ENCODE measurements at places on chromosomes 2 and 18. TPM values are rescaled to one million over a fixed set of nuclear protein-coding genes. Genes with fewer than 3 reads are reported as not detected.

FTCDNL1 gene
- 5.2 TPM for total RNA-seq

RALBP1 gene
- total RNA-seq: 82.2 TPM

BMP10 gene
- not detected for total RNA-seq

IAH1 gene
- 54.7 TPM for total RNA-seq

PRKAG3 gene
- not detected for total RNA-seq

CDH20 gene
- 0.66 TPM for total RNA-seq

MOB4 gene
- 34.2 TPM for total RNA-seq

CXCR4 gene
- total RNA-seq: 25.8 TPM

DCDC2C gene
- 0.33 TPM for total RNA-seq

THAP4 gene
- 35.3 TPM for total RNA-seq

ST8SIA3 gene
- total RNA-seq: not detected

PAX8 gene
- under 0.01 TPM for total RNA-seq

CIB4 gene
- total RNA-seq: not detected

IL36G gene
- total RNA-seq: not detected

DYNAP gene
- total RNA-seq: not detected

CIDEA gene
- 461 TPM for total RNA-seq

- no peak overlapping the region for H3K27ac ChIP-seq
- no peaks in the 10 kb centered on the region for H3K4me1 ChIP-seq
- H3K27me3 ChIP-seq: no peaks in the 10 kb centered on the region
- H3K4me3 ChIP-seq: no peak overlapping the region
These were observed 109.8 kb downstream of the ESCO1 start for GRCh38 chr18:21490748-21491147.

GRCh38 chr2:98269274-98269673, 77.0 kb upstream of the CNGA3 start:
- no peaks in the 10 kb centered on the region for H3K36me3 ChIP-seq
- H3K27me3 ChIP-seq: no peaks in the 10 kb centered on the region
- H3K4me3 ChIP-seq: no peak overlapping the region
- H3K4me1 ChIP-seq: no peaks in the 10 kb centered on the region

- H3K4me3 ChIP-seq: no peak overlapping the region
- H3K36me3 ChIP-seq: no peaks in the 10 kb centered on the region
- no peak for DNase-seq
- H3K27ac ChIP-seq: peak overlapping the region; percentile 92
- H3K4me1 ChIP-seq: peaks cover 2% of the 10 kb centered on the region
- H3K27me3 ChIP-seq: no peaks in the 10 kb centered on the region
These were observed 67.3 kb upstream of the PPP1CB start for GRCh38 chr2:28684142-28684858.

- no peak for DNase-seq
- H3K4me3 ChIP-seq: no peak overlapping the region
- H3K27ac ChIP-seq: no peak overlapping the region
- H3K27me3 ChIP-seq: no peaks in the 10 kb centered on the region
These were observed 106.6 kb upstream of the UPP2 start for GRCh38 chr2:157995117-157995516.

GRCh38 chr18:55983433-55983832, 395.4 kb upstream of the TCF4 start:
- no peaks in the 10 kb centered on the region for H3K27me3 ChIP-seq
- no peak overlapping the region for H3K27ac ChIP-seq
- no peaks in the 10 kb centered on the region for H3K36me3 ChIP-seq
- H3K4me3 ChIP-seq: no peak overlapping the region
- no peak for DNase-seq
- H3K4me1 ChIP-seq: no peaks in the 10 kb centered on the region

DNA sequence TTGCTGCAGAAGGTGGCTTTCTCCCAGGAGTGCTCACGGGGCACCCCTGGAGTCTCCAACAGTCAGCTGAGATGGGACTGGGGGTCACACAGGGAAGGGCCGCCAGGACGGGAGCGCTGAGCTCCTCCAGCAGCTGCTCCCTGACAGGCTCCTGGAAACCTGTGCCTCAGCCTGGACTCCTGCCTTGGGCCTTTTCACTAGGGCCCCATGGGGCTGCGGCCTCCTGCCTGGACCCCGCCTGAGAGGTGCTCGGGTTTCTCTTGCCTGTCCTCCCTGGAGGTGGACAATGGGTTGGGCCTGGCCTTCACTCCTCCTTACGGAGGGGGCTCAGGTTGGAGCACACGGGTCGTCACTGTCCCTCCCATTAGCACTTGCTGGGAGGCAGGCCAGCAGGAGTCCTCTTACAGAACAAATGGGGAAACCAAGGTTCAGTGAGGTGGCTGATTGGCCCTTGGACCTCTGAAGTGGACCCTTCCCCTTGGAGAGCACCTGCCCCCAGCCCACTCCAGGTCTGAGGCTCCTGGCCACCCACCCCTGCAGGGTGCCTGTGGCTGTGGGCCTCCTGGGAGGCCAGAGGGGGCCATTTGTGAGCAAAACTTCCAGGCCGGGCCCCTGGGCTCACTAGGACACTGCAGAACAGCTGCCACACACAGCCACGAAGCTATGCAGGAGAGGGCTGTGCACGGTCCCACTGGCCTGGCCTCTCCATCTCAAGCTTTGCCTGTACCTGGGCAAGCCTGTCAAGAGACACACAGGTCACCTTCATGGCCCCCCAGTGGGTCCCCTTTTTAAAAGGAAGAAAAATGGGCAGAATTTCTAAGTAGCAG, 57.1 kb upstream of the ODC1 start:
- H3K27me3 ChIP-seq: peaks cover 5% of the 10 kb centered on the region
- no peaks in the 10 kb centered on the region for H3K36me3 ChIP-seq
- H3K4me3 ChIP-seq: no peak overlapping the region
- no peaks in the 10 kb centered on the region for H3K4me1 ChIP-seq
- DNase-seq: peak; percentile 13

GRCh38 chr2:206158563-206159345, 490 bp downstream of the NDUFS1 start:
- H3K27me3 ChIP-seq: no peaks in the 10 kb centered on the region
- peak overlapping the region; percentile 90 for H3K27ac ChIP-seq
- no peaks in the 10 kb centered on the region for H3K36me3 ChIP-seq
- peak overlapping the region; percentile 61 for H3K4me3 ChIP-seq
- no peaks in the 10 kb centered on the region for H3K4me1 ChIP-seq

DNA sequence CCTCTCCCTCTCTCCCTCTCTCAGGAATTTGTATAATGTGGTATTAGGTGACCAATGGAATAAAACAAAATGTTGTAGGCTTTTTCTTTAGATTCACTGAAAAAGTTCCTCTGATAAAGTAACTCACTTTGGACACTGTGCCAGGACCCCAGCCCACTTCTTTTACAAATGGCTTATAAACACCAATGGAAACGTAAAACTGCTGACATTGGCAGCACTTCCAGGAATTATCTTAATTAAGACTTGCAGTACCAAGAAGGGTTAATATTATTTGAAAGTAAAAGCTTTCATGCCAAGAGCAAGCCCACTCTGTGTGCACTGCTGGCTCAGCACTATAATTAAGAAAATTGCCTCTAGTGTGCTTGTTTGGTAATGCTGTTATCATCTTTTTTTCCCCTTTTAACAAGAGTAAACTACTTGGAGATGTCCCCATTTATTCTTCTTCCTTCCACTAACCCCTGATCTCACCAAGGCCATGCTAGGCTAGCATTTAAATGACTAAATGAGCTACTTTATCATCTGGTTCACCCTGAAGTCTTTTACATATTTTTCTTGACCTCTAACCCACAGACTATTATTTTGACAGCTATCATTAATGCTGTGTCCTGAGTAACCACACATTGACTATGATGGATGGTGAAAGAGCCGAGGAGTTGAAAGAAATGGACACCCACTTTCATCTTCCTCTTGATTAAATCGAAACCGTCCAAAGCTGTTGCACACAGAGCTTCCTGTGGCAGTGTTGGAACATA, 232.2 kb upstream of the ETAA1 start:
- no peaks in the 10 kb centered on the region for H3K4me1 ChIP-seq
- no peaks in the 10 kb centered on the region for H3K36me3 ChIP-seq
- no peak for DNase-seq
- no peak overlapping the region for H3K27ac ChIP-seq

- H3K36me3 ChIP-seq: no peaks in the 10 kb centered on the region
- H3K4me3 ChIP-seq: no peak overlapping the region
- H3K4me1 ChIP-seq: no peaks in the 10 kb centered on the region
- no peak for DNase-seq
These were observed 241.2 kb downstream of the ANAPC1 start for GRCh38 chr2:111642586-111643327.

- H3K4me1 ChIP-seq: no peaks in the 10 kb centered on the region
- DNase-seq: no peak
- no peaks in the 10 kb centered on the region for H3K27me3 ChIP-seq
- H3K27ac ChIP-seq: no peak overlapping the region
- peaks cover 11% of the 10 kb centered on the region for H3K36me3 ChIP-seq
These were observed 21.0 kb downstream of the CCT7 start for GRCh38 chr2:73255007-73255644.

DNA sequence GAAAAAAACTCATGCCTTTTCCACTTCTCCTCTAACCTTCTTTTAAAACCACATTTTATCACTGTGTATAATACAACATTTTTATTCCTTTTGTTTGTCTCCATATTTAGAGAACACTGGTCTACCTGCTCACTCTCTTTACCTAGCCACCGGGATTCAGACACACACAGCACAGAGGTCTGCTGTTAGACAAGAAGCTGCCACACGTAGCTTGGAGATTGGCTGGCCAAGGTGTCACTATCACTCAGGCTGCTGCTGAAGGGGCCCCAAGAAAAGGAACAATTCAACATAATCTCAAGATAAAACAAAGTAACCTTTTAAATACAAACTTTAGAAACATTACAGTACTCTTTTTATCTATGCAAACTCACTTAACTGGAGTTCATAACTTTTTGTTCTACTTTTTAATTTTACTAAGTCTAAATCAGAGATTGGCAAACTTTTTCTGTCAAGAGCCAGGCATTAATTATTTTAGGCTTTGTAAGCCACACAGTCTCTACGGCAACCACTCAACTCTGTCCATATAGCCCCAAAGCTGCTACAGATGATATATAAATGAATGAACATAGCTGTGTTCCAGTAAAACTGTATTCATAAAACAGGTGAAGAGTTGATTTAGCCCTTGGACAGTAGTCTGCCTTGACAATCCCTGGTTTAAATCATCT, 25.8 kb downstream of the FEZ2 start:
- no peak overlapping the region for H3K4me3 ChIP-seq
- no peaks in the 10 kb centered on the region for H3K27me3 ChIP-seq
- no peaks in the 10 kb centered on the region for H3K36me3 ChIP-seq
- no peak overlapping the region for H3K27ac ChIP-seq

DNA sequence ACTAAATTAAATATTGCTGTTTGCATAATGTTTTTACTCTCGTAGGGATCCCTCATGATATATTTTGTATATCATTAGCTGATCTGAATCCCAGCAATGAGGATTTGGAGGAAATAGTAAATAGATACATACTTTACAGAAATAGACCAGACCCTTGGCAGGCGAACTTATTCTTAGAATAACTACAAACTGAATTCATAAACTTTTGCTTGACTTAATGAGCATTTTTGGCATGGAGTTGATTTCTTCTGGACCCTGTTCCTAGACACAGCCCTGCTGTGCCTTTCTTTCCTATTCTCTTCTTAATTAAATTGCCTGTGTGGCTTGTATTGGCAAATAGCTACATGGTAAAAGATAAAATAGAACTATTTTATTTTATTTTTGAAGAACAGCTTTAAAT, 145.9 kb downstream of the GREB1L start:
- no peak for DNase-seq
- no peak overlapping the region for H3K27ac ChIP-seq
- H3K4me3 ChIP-seq: no peak overlapping the region

DNA sequence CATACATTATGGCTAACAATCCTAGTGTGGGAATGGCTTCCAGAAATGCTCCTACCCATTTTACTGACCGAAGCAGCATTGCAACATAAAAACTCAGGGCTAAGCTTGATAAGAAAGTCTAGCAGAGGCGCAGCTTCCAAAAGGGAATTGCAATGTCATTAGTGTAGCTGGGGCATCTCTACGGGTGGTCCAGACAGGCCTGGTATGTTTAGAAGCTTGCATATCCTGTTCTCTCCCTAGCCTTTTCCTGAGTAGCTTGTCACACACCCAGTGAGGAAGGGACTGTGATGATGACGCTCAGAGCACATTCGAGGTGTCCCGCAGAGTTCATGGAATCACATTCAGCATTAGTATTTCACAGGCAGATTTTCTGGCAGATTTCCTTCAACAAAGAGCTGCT, 38.0 kb upstream of the COL5A2 start:
- no peak overlapping the region for H3K27ac ChIP-seq
- H3K27me3 ChIP-seq: no peaks in the 10 kb centered on the region
- no peak for DNase-seq
- H3K4me1 ChIP-seq: no peaks in the 10 kb centered on the region

DNA sequence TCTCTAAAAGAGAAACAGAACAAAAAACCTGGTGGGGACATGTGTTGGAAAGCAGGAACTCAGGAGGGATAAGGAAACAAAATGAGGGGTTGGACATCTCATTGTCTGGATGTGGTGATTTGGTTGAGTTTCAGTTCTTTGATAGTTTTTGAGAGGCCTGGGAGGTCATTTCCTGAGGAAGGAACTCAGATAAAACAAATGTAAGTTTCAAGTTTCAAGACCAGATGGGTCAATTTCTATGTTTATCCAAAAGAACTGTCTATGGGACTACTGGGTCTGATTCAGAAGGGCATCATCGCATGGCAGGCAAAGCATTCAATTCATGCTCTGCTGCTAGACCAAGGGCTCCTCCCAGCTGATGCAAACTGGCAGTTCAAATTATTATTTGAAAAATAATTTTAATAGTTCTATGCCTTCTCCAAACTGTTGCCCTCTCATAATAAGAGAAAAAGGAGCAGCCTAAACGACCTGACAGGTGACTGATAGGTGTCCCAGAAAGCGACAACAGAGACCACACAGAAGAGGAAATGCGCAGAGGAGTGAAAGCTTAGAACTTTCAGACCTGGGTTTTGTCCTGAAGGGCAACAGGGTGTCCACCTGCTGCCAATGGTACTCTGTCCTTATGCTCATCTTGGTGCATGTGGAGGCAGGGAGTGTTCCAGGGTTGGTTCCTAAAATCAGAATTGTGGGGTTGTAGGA, 39.3 kb upstream of the SH3RF3 start:
- H3K27me3 ChIP-seq: no peaks in the 10 kb centered on the region
- no peak for DNase-seq
- no peak overlapping the region for H3K27ac ChIP-seq
- no peak overlapping the region for H3K4me3 ChIP-seq
- no peaks in the 10 kb centered on the region for H3K36me3 ChIP-seq

DNA sequence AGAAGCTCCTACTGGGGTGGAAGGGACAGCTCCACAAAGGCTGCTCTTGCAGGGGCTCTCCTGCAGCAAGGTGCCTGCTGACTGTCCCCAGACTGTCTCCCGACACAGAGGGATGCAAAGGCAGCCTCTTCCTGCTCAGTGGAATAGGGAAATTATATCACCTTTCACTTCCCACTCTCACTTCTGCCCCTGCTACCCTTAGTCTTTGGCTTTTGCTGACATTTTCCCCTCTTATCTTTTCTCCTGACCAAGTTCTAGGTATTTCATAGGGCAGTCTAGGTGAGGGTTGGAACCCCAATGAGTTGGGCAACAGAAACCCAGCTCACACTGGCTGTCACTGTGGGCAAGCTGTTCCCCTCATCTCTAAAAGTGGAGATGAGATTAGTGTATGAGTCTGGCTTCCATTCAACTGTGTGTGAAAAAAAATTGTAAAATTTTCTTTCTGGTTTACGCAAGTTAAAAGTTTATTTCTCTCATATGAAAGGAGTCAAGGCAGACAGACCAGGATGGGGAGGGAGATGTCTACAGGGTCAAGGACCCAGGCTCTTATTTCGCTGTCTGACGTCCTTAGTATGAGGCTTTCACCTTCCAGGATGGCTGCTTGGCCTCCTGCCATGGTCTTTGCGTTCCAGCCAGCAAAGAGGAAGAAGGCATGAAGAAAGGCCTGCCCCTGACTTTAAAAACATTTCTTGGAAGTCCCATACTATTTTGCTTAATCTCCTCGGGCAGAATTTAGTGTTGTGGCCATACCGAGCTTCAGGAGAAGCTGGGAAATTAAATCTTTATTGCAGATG, 7.5 kb upstream of the MOCOS start:
- no peak overlapping the region for H3K4me3 ChIP-seq
- DNase-seq: peak; percentile 73
- H3K27ac ChIP-seq: peak overlapping the region; percentile 64
- no peaks in the 10 kb centered on the region for H3K36me3 ChIP-seq
